ENCODE measurements at places on chromosomes 2 and 18. TPM values are rescaled to one million over a fixed set of nuclear protein-coding genes. Genes with fewer than 3 reads are reported as not detected.

Gene LCT
- total RNA-seq = not detected

Gene SPATS2L
- total RNA-seq = 10.9 TPM

Gene MARCHF4
- not detected for total RNA-seq

Gene TSPYL6
- not detected for total RNA-seq

Gene ZNF892
- total RNA-seq = 4.6 TPM

Gene SOCS6
- total RNA-seq = 2.5 TPM

Gene SMYD1
- not detected for total RNA-seq

Gene DLGAP1
- total RNA-seq = not detected

Gene RGPD3
- total RNA-seq = 0.32 TPM

Gene DNAJC5G
- not detected for total RNA-seq
